ENCODE measurements at places on chromosomes 13 and 19.

DNA sequence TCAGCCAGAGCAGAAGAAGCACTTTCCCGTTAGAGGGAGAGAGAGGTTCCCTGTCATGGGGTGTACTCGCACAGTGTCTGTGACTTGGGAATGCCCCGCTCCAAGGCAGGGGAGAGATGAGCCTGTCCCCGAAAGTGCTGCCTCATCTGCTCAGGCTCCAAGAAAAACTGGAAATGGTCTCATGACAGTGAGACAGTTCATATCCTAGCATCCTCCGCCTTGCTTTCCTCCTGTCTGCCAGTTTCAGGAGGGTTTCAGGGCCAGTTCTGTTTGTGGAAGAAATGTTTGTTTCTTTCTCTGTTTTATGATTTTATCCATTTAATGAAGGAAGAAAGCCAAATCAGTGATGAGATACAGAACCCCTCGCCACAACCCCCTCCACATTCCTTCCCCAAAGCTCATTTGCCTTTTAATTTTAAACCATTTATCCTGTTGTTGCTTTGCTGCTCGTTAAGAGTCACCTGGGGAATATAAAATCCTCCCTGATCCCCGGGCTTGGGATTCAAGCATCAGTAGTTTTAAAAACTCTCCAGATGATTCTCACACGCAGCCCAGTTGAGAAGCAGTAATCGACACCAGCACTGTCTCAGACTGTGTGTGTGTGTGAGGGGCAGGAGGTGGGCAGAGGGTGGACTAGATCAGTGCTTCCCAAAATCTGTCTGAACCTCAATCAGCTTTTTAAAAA, 144.6 kb upstream of the UBL3 start:
- DNase-seq = no peak

GRCh38 chr13:92560883-92561282, 665.7 kb upstream of the GPC6 start:
- no peak for DNase-seq

DNA sequence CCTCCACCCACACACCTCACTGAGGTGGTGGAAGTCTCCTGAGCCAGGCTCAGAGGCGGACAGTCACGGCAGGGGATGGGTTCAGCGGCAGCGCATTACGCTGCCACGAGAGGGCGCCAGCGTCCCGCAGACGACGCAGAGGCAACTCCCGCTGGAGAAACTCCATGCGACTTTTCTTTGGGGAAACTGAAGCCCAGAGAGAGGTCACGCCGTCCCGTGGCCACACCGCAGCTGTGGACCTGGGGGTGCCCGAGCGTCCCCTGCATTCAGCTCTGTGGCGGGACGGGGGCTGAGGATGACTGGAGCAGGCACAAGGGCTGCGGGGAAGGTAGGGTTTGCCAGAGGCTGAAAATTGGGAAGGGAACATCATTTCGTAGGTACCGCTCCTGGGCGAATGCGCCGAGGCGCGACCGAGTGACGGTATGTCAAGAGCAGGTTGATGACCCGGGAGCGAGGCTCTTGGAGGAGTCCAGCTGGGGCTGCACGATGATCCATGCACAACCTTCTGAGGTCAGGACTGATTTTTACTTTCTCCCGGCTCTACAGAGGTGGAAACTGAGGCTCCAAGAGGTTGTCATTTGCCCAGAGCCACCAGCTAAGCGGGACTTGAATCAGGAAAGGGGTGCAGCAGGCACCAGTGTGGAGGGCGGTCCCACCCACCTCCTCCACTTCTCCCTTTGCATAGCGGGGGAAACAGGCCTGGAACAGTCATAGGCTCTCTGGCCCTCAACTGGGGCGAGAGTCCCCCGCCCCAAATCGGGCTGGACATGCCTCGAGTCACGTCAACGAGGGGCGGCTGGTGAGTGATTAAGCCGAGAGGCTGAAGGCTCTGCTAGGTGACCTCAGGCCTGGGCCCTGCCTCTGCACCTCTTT, 690 bp upstream of the ARRDC2 start:
- peak; percentile 53 for DNase-seq

GRCh38 chr19:1236576-1236975, 1.2 kb downstream of the CBARP start:
- no peak for DNase-seq

- no peak for DNase-seq
These were observed 186.8 kb upstream of the SOX1 start for GRCh38 chr13:111880185-111880584.

DNA sequence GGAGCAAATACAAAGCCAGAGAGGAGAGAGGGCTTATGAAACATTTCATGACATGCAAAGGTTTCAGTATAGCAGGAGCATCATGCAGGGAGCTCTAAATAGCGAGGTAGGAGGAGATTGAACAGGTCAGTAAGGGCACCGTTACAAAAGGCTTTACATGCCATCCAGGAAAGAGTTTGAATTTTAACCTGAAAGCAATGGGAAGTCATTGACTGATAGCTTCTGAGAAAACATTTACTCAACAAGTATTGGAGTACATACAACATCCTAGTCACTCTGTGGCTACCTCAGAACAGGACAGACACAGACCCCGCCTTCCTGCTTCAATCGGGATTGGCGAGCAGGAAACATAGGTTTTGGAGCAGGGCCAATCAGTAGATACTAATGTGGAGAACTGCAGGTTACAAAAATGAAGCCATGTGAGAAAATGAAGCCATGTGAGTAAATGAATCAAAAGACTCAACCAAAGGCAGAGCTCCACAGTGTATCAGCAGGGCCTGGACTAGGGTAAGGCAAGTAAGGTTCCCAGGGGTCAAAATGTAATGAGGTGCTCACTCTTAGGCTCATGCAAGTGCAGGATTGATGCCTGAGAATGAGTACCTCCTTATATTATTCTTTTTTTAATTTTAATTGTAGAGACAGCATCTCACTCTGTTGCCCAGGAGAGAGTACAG, 46.8 kb upstream of the FNDC3A start:
- DNase-seq = no peak
